ENCODE measurements at places on chromosomes 3 and 15.

GRCh38 chr3:194095464-194095863 is 40.5 kb upstream of the HES1 start:
- DNase-seq: no peak

- no peak for DNase-seq
These were observed 643 bp downstream of the CDAN1 start for GRCh38 chr15:42736178-42736792.

DNA sequence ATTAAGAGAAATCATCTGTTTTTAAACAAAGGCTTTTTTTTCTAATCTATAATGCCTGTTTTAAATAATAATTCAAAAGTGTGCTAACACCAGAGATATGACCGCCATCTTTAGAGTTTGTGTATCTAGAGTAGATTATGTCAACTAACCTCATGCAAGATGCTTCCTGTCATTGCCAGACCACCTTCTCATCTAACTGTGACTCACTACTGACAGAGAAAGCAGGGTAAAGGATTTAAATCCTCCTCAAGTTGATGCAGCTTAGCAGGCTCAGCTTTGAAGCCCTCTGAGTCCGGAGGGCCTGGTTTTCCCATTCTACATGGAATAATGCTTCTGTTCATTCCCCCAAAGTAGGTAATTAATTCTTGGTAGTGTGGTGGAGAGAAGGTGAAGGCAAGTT is 108.5 kb downstream of the ECT2 start:
- peak; percentile 57 for DNase-seq

DNA sequence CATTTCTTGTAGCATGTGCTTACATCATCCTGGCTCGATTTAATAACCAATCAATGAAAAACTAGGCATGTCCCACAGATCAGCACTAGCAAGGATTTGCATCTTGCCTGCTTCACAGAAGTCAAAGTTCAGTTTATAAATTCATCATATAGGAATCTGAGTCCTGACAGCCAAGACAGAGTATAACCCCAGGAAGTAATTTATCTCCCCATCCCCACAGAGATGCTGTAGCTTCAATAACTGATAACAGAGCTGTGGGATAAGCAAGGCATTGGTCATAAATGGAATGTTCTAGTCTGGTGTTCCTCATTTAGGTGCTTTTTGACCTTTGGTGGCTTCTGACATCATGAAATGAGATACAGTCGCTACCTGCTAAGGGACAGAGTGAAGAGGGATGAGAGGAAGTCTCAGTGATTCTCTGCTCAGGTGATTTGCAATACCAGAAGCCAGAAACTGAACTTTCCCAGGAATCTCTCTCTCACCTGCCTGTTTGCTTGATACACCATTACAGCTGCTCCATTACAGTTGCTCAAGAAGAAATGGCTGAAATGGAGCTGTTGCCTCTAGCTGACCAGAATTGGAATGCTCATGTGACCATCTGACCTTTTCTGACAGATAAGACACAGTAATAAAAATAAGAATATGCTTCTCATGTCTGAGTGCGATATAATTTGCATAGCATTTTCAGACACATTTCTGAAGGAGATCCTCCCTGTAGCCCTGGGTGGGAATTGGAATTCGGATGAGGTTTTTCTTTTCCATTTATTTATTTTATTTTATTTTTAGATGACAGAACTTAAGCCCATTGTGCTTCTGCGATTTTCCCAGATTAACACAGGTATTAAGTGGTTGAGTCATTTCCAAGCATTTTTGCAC is 217.1 kb upstream of the KCNMB2 start:
- no peak for DNase-seq

DNA sequence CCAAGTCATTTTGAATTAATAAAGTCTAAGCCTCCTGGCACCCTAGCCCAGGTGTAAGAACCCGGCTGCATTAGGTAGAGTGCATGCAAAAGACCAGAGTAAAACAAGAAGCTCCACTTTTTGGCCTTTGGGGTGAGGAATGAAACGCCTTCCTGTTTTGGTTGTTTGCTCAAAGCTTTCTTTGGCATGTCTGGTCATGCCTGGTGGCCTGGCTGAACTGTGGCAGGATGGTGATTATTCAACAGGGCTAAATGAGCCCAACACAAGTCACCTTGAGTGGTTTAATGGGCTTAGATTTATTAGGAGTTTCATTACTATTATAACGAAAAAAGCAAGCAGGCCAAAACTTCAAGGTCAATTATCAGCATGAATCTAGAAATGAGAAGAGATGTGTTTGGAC is 40.9 kb upstream of the LDHAL6B start:
- DNase-seq: no peak

DNA sequence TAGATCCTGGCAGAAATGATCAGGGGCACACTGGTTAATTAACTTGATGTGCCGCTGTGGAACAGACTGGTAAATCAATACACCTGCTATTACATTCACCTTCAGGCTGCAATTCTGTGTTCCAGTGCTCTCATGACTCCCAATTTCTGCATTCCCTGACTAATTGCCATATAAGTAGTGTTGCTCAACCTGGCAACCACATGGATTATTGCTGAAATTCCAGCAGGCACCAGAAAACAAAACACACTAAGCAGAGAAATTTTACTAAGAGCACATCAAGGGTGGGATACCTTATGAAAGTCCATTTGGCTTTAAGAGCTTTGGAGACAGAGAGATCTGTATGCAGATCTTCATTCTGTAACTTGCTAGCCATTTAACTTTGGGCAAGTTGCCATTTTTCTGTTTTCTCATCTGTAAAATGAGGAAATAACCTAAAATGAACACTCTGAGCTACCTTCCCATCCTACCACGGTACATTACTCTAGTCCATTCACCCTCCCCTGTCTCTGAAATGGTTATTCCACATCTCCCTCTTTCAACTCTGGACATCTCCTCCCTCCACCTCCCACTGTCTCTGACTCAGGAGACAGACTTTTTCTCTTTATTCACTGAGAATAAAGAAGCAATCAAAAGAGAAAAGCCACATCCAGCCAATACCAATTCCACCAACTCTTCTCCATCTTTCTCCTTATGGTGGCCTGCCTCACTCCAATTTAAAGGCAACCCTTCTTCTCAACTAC is 54.6 kb downstream of the STAC start:
- DNase-seq: no peak

DNA sequence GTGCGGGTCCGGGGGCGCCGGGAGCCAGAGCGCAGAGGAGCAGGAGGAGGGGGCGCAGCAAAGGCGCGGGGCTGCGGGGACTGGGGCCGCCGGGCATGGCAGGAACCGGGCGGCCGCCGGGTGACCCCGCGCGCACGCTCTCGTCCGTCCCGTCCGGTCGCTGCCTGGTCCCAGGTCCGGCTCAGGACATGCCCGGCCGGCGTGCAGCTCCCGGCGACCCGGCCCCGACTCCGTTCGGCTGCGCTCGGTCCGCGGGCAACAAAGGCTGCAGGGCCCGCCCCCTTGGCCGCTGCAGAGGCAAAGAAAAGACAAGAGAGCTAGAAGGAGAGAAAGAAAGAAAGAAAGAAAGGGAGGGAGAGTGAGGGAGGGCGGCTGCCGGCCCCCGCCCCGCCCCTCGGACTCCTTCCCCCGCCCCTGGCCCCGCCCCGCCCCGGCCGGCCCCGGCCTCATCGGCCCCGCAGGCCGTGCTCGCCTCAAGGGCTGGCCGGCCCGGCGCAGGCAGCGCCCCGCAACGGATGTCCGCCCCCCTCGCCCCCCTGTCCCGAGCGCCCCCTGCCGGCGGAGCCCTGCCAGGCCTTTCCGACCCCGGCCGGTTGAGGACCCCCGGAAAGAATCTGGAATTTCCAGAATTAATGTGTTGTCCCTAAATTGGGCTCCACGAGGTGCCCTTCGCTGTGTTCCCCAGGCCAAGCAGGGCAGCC is at the start of gene ADAMTS7:
ADAMTS7 (minus strand) TSS at position 341 of the 701 bp plus-strand sequence; CDS start at position 97, 244 bp downstream.
- no peak for DNase-seq

DNA sequence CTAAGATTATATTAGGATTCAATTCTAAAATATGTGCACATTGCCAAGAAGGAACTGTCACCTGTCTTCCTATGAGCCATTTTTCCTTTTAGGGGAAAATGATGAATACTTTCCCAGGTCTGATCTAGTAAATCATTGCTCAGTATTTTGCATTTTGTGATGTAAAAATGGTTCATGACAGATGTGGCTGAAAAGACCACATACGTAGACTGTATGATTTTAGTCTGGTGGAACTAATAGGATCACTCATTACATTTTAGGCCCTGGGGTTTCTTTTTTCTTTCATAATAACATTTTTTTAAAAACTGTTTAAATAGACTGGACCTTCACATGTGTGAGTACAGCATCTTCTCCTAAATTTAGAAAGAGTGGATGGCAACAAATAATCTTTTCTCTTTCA is 201.7 kb upstream of the MLF1 start:
- no peak for DNase-seq

DNA sequence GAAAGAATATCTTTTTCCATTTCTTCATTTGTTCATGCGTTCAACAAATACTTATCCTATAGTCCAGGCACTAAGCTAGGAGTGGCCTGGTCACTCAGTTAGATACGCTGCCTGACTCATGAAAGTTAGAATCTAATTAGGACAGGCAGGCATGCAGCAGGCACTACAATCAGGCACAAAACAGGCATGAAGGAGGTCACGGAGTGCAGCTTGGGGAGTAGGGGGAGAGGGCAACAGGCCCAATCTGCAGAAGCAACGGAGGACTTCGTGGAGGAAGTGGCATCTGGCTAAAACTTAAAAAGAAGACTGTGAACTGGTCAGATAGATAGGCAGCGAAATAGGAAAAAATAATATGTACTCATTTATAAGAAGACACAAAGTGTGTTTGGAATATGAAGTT is 420.9 kb downstream of the MAGI1 start:
- no peak for DNase-seq

DNA sequence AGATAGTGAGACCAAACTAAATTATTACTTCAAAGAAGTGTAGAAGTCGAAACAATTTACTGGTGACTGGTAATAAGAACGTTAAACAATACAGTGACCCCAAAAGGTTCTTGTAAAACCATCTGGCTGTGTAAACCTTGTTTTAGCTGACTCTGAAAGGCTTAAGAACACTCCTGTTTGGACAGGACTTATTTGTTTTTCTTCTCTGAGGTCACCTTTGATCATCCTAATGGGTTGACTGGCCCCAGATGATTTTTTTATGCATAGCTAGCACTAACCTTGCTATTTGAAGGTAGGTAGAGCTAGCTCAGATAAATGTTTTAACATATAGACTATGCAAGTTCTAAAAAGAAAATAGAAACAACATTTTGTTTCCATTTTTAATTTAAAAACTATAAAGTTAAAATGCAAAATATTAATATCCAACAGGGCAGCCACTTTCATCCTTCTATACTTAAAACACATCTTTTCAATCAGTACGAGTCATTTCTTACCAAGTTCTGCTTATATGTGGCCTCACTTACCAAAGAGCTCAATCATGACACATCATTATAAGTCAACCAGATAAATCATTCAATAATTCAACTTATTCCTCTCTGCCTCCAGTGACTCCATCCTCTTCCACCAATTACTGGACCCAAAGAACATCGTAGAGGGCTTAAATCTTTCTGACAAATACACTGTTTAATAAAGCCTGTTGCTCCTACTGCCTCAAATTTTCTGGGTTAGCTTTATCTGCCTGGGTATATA is 158.8 kb downstream of the SSR3 start:
- DNase-seq: no peak

DNA sequence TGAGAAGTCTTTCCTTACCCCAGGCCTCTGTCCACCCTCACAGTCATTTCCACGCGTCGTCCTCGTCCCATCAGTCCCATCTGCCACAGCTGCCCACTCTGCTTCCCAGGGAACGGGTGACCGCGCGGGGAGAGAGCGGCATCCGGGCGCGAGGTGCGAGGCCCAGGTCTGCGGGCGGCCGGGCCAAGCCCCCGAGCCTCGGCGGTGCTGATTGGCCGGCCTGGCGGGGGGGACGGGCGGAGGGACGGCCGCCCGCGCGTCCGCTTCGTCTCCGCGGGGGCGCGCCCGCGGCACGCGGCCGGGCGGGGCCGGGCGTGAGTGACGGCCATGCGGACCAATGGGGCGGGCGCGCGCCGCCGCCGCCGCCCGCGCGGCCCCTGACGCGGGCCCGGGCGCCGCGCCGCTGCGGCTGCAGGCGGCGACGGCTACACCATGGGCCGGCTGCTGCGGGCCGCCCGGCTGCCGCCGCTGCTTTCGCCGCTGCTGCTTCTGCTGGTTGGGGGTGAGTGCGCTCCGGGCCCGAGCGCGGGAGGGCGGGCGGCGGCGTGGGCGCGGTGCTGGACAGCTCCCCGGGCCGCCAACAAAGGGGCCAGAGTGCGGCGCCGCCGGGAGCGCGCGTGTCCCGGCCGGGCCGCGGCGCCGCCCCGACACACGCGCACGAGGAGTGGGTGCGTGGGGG is at the start of gene PODXL2:
PODXL2 (plus strand) TSS at position 398 of the 679 bp plus-strand sequence; CDS start at position 433, 35 bp downstream.
- no peak for DNase-seq

GRCh38 chr3:42061025-42061712 is 30.0 kb upstream of the TRAK1 start:
- no peak for DNase-seq

GRCh38 chr15:88257311-88258092 is 963 bp upstream of the NTRK3 start:
- no peak for DNase-seq

DNA sequence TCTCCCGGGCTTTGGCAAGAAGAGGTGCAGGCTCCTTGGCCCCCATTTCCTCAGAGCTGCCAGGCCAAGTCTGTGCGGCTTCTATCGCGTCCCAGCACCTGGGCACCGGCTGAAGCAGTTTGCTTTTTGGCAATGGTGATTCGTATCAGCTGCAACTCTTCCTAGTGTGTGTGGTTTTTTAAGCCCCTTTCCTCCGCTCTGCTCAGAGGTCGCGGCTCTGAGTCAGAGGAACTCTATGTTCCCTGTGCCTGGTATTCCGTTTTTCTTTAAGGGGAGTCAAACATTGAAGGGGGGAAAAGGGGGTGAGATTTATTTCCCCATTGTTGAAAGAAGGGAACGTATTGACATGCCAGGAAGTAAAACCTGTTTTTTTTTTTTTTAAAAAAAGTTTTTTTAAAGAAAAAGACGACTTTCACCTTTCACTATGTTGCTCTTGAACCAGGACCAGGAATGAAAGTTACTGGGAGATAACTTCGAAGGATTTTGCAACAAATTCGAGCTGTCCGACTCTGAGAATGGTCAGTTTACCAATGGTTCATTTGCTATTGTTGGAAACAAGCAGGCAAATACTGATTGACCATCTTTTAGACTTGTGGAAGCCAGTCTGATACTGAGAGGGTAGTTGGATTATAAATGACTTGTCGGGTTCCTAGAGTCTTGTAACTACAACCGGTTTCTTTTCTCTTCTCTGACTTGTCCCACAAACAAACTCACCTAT is 1.1 kb downstream of the ARMC8 start:
- peak; percentile 38 for DNase-seq

DNA sequence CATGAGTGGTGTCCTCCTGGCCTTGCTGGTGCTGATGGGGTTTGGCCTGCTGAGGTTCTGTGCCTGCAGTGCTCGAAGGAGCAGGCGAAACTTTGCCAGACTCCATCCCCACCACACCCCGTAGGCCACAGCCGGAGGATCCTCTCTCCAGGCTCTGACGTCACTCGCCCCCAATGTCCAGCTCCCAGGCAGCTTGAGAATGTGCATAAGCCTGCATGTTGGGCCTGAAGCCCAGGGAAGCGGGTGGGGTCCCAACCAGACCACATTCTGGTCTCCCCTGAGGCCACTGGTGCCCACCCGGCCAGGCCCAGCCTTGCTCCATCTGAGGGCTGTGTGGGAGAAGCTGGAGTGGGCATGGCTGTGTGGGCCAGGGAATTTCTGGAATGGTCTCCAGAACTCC is 109.8 kb downstream of the ASB7 start:
- no peak for DNase-seq

All from RCC 7860 (cell line).